ENCODE measurements at places on chromosomes 12 and 14. TPM values are rescaled to one million over a fixed set of nuclear protein-coding genes. Genes with fewer than 3 reads are reported as not detected.
A peak's percentile ranks its signal among the peaks of the same experiment; 100 is the strongest.

PLXNC1 gene
- total RNA-seq = 5.2 TPM

MUCL1 gene
- total RNA-seq = not detected

CAPZA3 gene
- total RNA-seq = not detected

SIX1 gene
- not detected for total RNA-seq

C12orf42 gene
- 3.9 TPM for total RNA-seq

CEBPE gene
- not detected for total RNA-seq

CPNE6 gene
- not detected for total RNA-seq

DNA sequence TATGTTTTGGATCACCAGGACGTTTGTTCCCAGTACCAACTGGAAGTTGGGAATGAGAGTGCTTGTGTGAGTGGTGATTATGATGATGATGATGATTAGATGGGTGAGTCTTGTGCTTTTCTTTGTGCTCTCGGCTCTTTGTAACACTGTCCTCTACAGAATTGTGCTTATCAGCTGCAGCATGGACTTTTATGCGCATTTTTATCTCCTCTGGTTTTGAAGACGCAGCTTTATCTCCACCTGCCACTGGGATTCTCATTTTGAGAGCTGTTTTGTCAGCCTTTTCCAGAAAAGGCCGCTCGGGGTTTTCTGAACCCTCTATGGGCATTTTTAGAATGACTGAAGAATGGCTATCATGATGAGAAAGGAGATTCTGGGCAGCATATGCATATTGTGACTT is 11.5 kb upstream of the KANSL2 start:
- H3K27ac ChIP-seq = no peak overlapping the region
- H3K4me3 ChIP-seq = no peak overlapping the region
- H3K36me3 ChIP-seq = peaks cover 80% of the 10 kb centered on the region
- DNase-seq = no peak
- no peaks in the 10 kb centered on the region for H3K27me3 ChIP-seq

DNA sequence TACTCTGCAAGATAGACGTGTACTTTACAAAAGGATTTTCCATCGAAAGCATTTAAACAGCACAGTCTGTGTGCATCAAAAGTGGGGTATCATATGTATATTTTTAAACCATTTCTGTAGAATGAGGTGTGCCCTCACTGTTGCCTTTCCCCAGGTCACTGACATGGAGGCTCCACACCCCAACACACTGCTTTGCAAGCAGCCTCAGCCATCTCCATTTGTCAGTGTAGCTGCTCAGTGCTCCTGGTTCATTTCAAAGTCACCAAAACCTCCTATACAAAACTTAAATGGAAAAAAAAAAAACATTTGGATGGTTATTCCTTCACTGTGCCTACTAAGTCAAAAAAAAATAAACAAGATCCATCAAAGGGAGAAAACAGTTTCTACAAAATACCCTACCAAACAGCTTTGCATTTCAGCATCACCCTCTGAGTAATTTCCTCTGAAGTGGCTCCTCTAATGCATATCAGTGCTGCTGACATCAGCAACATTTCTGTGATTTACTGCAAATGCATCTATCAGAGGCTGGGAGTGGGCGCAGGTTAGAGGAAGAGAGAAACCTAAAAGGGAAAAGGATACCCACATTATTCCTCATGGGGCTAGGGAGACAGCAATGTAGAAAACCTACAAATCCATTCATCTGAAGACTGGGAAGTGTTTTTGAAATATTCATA is 46.0 kb downstream of the KCNK10 start:
- DNase-seq = no peak
- no peaks in the 10 kb centered on the region for H3K27me3 ChIP-seq
- H3K4me3 ChIP-seq = no peak overlapping the region
- no peaks in the 10 kb centered on the region for H3K36me3 ChIP-seq
- H3K27ac ChIP-seq = no peak overlapping the region
- no peaks in the 10 kb centered on the region for H3K4me1 ChIP-seq

GRCh38 chr14:97057238-97058073 is 260.3 kb downstream of the VRK1 start:
- H3K36me3 ChIP-seq = no peaks in the 10 kb centered on the region
- no peak overlapping the region for H3K4me3 ChIP-seq
- H3K27ac ChIP-seq = no peak overlapping the region
- no peaks in the 10 kb centered on the region for H3K4me1 ChIP-seq

- DNase-seq = no peak
- H3K36me3 ChIP-seq = no peaks in the 10 kb centered on the region
- no peaks in the 10 kb centered on the region for H3K4me1 ChIP-seq
- H3K27ac ChIP-seq = no peak overlapping the region
Measured at GRCh38 chr14:101242442-101243385, 318.6 kb upstream of the DIO3 start.

DNA sequence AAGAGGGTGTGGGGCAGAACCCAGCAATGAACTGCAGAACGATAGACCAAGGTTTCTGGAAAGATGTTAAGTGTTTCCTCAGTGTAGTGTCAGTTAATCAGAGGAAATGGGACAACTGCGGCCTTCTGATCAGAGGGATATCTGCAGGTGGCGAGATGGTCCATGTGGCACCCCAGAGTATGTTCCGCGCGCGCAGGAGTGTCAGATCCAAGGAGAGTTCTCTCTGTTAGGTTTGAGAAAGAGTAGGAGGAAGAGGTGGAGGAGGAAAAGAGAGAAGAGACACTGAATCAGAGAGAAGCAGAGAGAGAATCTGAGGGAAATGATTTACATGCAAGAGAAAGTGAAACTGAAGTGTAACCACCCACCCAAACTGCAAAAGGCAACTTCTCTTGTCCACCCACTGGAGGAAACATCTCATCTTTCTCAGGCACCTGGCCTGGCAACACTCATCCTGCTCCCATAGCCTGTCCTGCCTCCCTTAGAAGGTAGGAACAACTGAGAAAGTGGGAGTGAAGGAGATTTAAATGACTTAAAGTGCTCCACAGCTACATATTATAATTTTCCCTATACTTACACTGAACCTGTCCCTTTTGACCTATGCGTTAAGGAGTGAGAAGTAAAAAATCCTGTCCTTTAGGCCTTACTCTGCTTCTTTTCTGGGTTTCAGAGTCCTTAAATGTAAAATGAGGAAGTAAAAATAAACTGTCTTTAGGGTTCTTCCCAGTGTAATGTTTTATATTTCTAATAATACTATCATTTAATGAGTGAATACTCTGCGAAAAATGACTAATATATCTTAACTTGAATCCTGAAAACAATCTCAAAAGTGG is 6.8 kb upstream of the TESPA1 start:
- H3K4me3 ChIP-seq = peak overlapping the region; percentile 51
- no peaks in the 10 kb centered on the region for H3K36me3 ChIP-seq
- H3K27ac ChIP-seq = peak overlapping the region; percentile 76
- no peak for DNase-seq
- peaks cover 37% of the 10 kb centered on the region for H3K4me1 ChIP-seq

GRCh38 chr14:94393474-94393873 is 5.1 kb upstream of the SERPINA1 start:
- H3K27ac ChIP-seq = no peak overlapping the region
- H3K27me3 ChIP-seq = peaks cover 3% of the 10 kb centered on the region
- H3K4me3 ChIP-seq = no peak overlapping the region
- peaks cover 24% of the 10 kb centered on the region for H3K4me1 ChIP-seq

DNA sequence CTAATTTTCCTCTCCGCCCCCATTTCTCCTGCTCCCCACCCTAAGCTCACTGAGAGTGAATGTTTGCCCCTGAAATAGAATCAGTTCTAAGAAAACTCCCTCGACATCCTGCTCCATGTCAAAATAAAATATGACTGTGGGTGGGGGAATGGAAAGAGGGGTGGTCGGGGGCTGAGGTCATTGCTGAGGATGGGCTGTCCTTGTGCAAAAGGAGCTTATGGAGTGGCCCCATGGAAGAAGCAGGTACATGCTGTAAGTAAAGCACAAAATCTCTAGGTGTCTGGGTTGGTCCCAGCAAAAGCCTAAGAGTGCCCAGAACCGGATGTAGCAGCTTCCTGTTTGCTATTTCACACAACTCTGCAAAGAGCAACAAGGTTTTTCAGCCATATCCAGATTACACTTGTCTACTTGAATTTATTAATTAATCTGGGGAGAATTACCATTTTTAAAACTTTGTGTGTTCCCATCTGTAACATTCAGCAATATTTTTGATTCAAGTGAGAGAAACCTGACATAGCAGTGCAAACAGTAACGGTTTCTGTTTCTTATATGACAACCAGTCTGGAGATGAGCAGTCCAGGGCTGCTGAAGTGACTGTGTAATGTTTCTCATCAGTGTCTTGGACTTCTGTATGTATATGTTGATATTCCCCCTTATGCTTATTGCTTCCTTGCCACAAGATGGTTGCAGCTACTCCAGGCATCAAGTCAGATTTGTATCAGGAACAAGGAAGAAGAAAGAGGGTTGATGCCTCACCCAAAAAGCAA is 40.4 kb upstream of the GZMB start:
- peak overlapping the region; percentile 64 for H3K27ac ChIP-seq
- H3K27me3 ChIP-seq = no peaks in the 10 kb centered on the region
- peak overlapping the region; percentile 35 for H3K4me3 ChIP-seq
- H3K36me3 ChIP-seq = no peaks in the 10 kb centered on the region
- H3K4me1 ChIP-seq = peaks cover 33% of the 10 kb centered on the region

DNA sequence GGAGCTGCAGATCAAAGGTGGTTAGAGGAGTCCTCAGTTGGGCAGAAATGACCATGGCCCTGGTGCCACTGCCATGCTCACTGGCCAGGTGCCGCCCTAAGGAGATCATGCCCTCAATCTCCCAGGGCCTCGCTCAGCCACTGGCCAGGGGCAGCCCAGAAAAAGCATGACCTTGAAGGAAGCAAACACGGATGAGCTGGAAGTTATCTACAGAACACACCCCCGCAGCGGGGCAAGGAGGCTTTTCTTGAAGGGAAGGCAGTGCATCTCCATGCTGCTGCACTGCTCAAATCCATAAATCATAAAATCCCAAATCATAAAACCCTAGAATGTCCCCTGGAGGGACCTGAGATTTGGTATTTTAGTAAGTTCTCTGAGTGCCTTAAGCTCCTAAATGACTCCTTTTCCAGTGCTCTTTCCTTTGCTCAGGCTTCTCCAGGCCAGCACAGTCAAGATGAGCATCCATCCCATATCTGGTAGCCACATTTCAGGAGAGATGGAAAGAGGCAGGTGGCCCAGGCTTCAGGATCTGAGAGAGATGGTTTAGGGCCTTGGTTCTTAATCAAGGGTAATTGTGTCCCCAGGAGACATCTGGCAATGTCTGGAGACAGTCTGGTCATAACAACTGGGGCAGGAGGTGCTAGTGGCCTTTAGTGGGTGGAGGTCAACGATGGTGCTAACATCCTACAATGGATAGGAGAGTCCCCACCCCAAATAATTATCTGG is 217.3 kb downstream of the RBM19 start:
- no peaks in the 10 kb centered on the region for H3K36me3 ChIP-seq
- no peak for DNase-seq
- H3K4me1 ChIP-seq = no peaks in the 10 kb centered on the region
- peaks cover 4% of the 10 kb centered on the region for H3K27me3 ChIP-seq

DNA sequence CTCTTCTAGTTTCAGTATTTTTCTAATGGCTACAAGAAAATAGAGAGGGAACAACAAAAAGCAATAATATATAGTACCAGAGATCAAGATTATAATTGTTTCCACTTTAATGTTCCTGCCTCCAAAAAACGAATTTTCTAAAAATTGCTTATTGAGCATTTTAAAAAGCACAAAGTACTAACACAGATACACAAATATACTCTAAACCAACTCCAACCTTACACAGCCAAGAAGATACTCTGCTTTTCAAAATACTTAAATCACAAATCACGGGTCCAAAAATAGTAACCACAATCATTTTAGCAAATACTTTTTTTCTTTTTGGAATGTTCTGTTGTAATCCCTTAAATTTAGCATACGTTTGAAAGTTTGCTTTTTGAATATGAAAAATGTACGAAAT is 2.0 kb downstream of the YAF2 start:
- DNase-seq = no peak
- H3K27me3 ChIP-seq = no peaks in the 10 kb centered on the region
- H3K36me3 ChIP-seq = peaks cover 7% of the 10 kb centered on the region
- H3K27ac ChIP-seq = no peak overlapping the region
- H3K4me1 ChIP-seq = peaks cover 17% of the 10 kb centered on the region

DNA sequence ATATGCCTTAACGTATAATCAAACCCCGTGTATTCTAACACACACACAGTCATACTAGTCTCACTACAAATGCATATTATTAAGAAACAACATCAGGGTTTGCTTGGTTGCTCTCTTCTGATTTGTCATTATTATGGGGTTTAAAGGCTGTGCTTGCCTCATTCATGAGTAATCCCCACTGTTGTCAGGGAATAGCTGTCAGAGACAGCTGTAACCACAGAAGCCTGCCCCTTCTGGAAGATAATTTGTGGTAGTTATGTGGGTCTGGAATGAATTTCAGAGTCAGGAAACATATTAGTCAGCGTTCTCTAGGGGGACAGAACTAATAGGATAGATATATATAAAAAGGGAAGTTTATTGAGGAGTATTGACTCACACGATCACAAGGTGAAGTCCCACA is 456.9 kb upstream of the TMEM132C start:
- H3K36me3 ChIP-seq = no peaks in the 10 kb centered on the region
- H3K4me1 ChIP-seq = no peaks in the 10 kb centered on the region
- no peak overlapping the region for H3K27ac ChIP-seq
- H3K27me3 ChIP-seq = no peaks in the 10 kb centered on the region

- DNase-seq = peak; percentile 76
- H3K27ac ChIP-seq = no peak overlapping the region
- peaks cover 16% of the 10 kb centered on the region for H3K4me1 ChIP-seq
- H3K36me3 ChIP-seq = no peaks in the 10 kb centered on the region
Measured at GRCh38 chr12:10721651-10722501, 1.2 kb downstream of the YBX3 start.

- no peak overlapping the region for H3K4me3 ChIP-seq
- H3K4me1 ChIP-seq = no peaks in the 10 kb centered on the region
- no peak overlapping the region for H3K27ac ChIP-seq
- DNase-seq = no peak
- H3K27me3 ChIP-seq = no peaks in the 10 kb centered on the region
Measured at GRCh38 chr12:63098851-63099250, 52.1 kb downstream of the AVPR1A start.

GRCh38 chr12:989751-990660 is 1.0 kb upstream of the ERC1 start:
- H3K4me1 ChIP-seq = peaks cover 23% of the 10 kb centered on the region
- H3K4me3 ChIP-seq = peak overlapping the region; percentile 89
- peak; percentile 25 for DNase-seq
- peak overlapping the region; percentile 69 for H3K27ac ChIP-seq

DNA sequence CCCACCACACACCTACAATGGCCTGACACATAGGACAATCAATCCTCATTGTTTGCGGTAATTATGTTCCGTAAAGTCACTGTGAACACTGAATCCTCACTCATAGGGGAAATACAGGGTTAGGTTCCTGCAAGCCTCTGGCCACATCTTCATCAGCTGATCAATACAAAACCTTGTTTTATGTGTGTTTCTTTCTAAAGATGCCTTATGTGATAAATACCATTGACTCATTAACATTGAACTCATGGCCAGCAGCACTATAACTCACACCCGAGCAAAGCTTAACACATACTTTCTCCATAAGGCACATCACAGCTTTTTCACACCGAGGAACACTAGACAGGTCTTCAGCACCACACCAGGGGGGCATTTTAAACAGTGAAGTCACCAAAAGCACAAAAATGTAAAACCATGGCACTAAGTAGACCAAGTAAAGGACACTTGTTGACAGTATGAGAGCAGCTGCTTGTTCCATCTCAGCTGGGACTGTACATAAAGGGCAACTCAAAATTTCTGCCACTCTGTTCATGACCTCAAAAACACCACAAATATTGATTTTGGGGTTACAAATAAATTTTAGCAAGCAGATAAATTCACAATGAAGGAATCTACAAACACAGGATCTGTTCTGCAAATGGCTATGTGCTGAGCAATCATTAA is 60.5 kb downstream of the ESR2 start:
- no peaks in the 10 kb centered on the region for H3K27me3 ChIP-seq
- no peak overlapping the region for H3K27ac ChIP-seq
- no peaks in the 10 kb centered on the region for H3K4me1 ChIP-seq
- peaks cover 28% of the 10 kb centered on the region for H3K36me3 ChIP-seq

Measured in CD4-positive, alpha-beta T cell (primary cell).